Fibroblast of lung (primary cell): ENCODE measurements at places on chromosomes 6 and 20.

DNA sequence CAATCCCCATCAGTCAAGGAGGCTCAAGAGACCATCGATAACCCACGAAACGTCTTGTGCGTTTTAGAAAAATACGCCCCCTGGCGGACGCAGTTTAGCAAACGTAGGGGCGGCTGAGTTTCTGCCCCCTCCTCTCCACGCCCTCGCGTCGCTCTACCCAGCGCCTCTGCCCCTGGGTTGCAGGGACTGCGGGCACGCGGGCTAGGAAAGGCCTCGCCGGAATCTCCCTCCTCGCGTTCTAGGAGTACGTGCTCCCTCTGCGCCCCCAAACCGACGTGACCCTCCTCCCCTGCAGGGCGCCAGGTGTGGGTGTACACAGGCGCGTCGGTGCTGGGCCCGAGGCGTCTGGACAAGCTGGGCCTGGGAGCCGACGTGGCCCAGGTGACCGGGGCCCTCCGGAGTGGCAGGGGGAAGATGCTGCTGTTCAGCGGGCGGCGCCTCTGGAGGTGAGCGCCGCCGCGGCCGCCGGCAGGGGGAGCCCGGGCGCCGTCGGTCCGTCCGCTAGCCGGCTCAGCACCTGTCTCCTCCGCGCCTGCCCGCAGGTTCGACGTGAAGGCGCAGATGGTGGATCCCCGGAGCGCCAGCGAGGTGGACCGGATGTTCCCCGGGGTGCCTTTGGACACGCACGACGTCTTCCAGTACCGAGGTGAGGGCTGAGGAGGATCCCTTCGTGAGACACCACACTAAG is 5.3 kb downstream of the MMP9 start:
- H3K4me3 ChIP-seq: no peak overlapping the region
- H3K36me3 ChIP-seq: no peaks in the 10 kb centered on the region
- no peaks in the 10 kb centered on the region for H3K4me1 ChIP-seq
- H3K27me3 ChIP-seq: peaks cover 48% of the 10 kb centered on the region

DNA sequence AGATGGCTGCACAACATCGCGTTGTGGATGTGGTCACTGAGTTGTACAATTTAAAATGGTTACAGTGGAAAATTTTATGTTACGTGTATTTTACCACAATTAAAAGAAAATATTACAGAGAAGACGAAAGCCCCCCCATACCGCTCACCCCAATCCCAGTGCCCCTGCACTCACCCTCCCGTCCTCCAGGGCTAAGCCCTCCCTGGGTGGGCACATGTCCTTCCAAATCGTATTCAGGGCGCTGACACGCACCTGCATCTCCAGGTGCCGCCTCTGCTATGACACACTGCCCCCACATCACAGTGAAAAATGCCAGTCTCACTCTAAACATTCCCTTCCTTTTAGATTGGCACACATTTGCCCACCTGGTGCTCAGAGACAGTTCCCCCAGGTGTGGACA is 49.4 kb downstream of the PSMG4 start:
- H3K36me3 ChIP-seq: no peaks in the 10 kb centered on the region
- no peak overlapping the region for H3K4me3 ChIP-seq
- DNase-seq: no peak
- no peaks in the 10 kb centered on the region for H3K4me1 ChIP-seq
- no peaks in the 10 kb centered on the region for H3K27me3 ChIP-seq

- H3K4me1 ChIP-seq: no peaks in the 10 kb centered on the region
- H3K27ac ChIP-seq: no peak overlapping the region
- H3K36me3 ChIP-seq: no peaks in the 10 kb centered on the region
Observed at GRCh38 chr20:32034581-32035425, 17.2 kb upstream of the HCK start.

DNA sequence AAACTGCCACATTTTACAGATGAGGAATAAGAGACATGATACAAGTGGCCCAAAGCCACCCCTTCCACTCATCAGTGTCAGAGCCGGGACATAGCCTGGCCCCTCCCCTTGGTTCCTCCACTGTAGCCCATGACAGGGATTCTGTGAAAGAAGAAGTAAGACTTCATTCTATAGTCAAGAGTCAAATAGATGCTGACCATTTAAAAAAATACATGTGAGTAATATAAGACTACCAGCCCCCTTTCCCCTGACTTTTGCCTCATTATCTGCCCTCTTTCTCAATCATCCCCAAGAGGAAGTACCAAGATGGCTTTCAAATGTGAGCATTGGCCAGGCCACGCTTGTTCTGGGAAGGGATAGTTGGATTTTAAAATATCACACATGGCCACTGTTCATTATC is 57.8 kb upstream of the TAB2 start:
- H3K27ac ChIP-seq: no peak overlapping the region
- H3K27me3 ChIP-seq: peaks cover 2% of the 10 kb centered on the region
- H3K36me3 ChIP-seq: no peaks in the 10 kb centered on the region
- H3K4me3 ChIP-seq: no peak overlapping the region
